Activated gamma-delta T cell (primary cell): ENCODE measurements at places on chromosomes 5 and 9.

- DNase-seq, result no peak
Observed at GRCh38 chr5:162550236-162550635, 482.7 kb downstream of the GABRG2 start.

DNA sequence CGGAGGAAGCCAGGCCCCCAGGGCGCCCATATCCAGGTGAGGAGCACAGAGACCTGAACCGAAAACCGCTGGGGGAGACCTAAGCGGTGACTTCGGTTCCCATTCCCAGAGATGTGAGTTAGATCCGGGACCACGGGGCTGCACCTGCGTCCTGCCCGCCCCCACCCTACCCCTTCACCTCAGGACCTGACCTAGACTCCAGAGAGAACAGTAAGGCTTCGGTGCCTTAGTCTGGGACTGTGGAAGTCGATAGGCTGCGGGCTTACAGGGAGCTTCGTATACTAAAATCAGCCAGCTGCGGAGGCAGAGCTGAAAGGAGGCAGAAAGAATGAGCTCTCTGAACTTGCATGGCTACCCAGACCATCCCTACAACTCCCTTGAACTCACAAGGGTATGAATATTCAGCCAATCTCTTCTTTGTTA is 518 bp upstream of the FAM13B start:
- DNase-seq, result no peak

- no peak for DNase-seq
Observed at GRCh38 chr5:177380805-177381126, 3.5 kb upstream of the SLC34A1 start.

- DNase-seq, result no peak
Observed at GRCh38 chr5:35828082-35828598, 28.6 kb upstream of the IL7R start.

GRCh38 chr9:82467436-82467835 is 478.9 kb downstream of the SPATA31D1 start:
- DNase-seq, result no peak

GRCh38 chr5:38692346-38692745 is 135.9 kb upstream of the LIFR start:
- no peak for DNase-seq

DNA sequence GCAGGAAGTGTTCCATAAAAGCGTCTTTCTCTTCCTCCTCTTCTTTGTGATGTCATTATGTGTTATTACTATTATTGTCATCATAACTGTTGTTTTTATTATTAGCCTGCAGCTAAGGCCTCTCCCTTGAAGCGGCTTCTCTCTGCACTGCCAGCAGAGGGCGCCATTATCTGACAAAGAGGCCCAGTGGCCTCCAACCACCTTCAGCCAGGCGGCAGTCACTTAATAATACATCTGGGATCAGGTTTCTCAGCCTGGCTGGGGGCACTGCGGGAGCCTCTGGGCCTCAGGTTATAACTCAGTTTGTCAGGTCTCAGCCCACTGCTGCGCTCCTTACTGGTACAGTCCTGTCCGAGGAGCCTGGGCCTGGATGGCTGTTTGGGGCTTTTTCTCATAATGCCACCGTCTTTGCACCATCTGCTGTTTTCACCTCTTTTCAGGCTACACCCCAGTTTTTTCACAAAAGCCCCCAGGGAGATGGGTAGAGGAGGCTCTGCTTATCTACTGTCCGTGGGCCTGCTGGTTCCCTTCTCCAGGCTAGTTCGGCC is 281.9 kb downstream of the NSG2 start:
- DNase-seq, result no peak

- no peak for DNase-seq
Observed at GRCh38 chr9:111559000-111559610, 34.1 kb downstream of the ZNF483 start.

DNA sequence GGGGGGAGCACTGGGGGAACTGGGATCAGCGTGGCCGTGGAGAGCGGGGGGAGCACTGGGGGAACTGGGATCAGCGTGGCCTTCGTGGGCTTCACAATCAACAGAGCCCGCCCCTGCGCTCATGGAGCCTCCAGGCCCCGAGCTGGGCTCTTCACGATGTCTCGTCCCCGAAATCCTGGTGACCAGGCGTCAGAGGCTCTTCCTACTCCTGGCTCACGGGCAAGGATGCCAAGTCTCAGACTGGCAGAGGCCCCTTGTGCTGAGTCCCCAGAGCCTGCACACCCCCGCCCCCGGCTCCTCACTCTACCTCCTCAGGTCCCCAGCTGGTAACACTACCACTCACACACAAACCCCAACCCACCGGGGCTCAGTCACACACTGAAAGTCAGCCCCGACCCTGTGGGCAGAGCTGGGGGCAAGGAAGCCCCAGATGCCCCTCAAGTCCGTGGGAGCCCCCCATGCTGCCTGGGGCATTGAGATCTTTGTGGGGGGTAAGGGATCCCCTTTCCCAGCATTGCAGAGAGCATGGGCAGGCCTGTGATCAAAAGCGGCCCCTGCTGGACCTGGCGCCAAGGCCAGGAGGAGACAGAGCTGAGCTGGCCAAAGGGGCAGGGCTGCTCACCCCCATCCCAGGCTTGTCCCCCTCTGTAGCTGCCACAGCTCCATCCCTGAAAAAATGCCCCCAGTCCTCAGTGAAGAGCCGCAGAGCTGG is 26.7 kb downstream of the LHX3 start:
- no peak for DNase-seq

GRCh38 chr9:134340475-134341160 is 14.4 kb downstream of the RXRA start:
- no peak for DNase-seq

GRCh38 chr5:147852365-147852764 is 20.9 kb upstream of the SPINK1 start:
- DNase-seq, result no peak

GRCh38 chr5:111931655-111932054 is 174.7 kb upstream of the NREP start:
- no peak for DNase-seq

DNA sequence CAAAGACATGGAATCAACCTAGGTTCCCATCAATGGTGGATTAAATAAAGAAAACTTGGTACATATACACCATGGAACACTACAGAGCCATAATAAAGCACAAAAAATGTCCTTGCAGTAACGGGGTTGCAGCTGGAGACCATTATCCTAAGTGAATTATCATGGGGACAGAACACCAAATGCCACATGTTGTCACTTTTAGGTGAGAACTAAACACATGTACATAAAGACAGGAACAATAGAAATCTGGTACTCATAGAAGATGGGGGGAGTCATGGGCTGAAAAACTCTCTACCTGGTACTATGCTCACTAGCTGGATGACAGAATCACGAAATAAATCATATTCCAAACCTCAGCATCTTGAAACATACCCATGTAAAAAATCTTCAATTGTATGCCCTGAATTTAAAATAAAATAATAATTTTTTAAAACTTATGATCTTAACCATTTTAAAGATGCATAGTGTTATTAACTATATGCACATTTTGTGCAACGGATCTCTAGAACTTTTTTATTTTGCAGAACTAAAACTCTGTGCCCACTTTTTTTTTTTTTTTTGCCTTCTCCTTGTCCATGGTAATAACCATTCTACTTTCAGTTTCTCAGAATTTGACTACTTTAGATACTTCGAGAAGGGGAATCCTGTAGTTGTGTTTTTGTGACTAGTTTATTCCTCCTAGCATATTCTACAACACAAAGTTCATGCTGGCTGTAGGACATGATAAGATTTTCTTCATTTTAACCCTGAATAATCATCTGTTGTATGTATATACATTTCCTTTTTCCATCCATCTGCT is 1081.6 kb upstream of the ACO1 start:
- DNase-seq, result no peak

- DNase-seq, result no peak
Observed at GRCh38 chr5:139481122-139481533, 1.4 kb downstream of the STING1 start.

DNA sequence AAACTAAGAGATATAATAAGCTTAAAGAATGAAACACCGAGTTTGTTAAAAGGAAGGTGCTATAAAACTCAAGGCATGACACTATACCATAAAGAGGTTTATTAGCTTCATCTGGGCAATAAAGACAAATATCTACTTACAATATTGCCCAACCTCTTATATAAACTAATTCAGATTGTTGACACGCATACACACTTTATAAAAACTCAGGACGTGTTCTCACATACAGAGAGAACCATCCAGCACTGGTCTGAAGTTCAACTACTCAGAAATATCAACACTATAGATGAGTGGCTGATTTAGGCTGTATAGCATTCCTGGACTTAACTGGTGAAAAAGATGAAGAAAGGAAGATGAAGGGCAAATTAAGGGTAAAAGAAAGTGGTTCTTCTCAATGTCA is 81.2 kb downstream of the FRMD3 start:
- DNase-seq, result no peak

GRCh38 chr9:115333277-115334070 is 215.5 kb upstream of the TNC start:
- DNase-seq, result no peak

GRCh38 chr9:26662476-26662875 is 230.1 kb downstream of the CAAP1 start:
- no peak for DNase-seq

- no peak for DNase-seq
Observed at GRCh38 chr5:91408710-91409109, 25.6 kb upstream of the ARRDC3 start.

GRCh38 chr9:77435688-77436087 is 212.4 kb downstream of the GNA14 start:
- DNase-seq, result no peak

GRCh38 chr5:127517480-127518318 is at the start of gene PRRC1:
Gene PRRC1 (plus strand): TSS chr5:127517640. CDS start chr5:127523480, 5,840 bp downstream.
- peak; percentile 58 for DNase-seq
